AG09309 (cell line): ENCODE measurements at places on chromosomes 1 and 21.

DNA sequence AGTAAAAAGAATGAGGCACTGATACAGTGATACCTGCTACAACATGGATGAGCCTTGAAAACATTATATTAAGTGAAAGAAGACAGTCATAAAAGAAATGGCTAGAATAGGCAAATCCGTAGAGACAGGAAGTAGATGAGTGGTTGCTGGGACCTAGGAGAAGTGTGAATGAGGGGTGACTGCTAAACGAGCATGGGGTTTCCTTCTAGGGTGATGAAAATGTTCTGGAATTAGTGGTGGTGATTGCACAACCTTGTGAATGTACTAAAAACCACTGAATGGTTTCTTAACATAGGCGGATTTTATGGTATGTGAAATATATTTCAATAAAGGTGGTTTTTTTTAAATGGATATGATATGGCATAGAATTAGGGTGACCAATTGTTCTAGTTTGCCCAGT is 12.6 kb upstream of the SERINC2 start:
- DNase-seq: no peak

GRCh38 chr1:227317523-227318015 is 723 bp downstream of the CDC42BPA start:
- DNase-seq: no peak

DNA sequence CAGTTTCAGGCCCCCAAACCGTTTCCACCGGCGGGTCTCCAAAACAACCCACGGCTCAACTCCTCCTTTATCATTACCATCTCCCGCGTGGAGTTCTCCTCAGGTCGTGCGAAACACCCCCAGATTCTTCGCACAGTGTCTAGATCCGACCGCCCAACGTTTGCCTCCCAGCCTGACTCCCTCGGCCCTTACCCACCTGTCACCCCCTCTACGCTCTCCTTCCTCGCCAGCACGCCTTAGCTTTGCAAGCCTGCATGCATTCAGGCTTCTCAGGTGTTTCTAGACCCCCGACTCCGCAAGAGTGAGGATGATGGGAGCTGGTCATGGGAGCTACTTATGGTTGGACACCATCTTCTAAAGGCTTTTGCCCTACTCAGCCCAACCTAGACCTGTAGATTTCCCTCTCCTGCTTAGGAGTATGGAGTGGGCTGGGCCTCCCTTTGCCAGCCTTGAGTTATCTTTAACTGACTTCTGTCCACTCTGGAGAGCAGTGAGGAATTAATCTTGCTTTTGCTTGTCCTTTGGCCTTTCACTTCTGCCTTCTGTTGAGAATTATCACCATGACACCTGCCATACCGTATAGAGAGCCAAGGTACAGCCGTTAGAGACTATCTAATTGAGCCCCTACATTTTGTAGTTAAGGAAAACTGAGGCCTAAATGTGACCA is 865 bp downstream of the ATP5IF1 start:
- DNase-seq: no peak

- no peak for DNase-seq
Measured at GRCh38 chr1:155226188-155226909, 17.9 kb downstream of the MTX1 start.

DNA sequence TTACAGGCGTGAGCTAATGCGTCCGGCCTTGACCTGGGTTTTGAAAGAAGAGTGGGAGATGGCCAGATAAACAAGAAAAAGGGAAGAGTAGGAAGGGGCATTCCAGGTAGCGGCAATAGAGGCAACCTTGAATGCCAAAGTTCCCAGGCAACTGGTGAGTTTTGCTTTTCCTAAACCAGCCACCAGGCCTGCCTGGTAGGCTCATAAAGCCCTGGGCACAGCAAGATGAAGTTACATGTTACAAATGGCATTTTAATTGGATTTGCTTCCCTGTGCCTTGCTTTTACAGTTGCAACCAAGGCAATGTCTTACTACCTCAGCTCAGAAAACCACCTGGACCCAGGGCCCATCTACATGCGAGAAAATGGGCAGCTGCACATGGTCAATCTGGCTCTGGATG is 5.5 kb downstream of the LRRC42 start:
- no peak for DNase-seq

DNA sequence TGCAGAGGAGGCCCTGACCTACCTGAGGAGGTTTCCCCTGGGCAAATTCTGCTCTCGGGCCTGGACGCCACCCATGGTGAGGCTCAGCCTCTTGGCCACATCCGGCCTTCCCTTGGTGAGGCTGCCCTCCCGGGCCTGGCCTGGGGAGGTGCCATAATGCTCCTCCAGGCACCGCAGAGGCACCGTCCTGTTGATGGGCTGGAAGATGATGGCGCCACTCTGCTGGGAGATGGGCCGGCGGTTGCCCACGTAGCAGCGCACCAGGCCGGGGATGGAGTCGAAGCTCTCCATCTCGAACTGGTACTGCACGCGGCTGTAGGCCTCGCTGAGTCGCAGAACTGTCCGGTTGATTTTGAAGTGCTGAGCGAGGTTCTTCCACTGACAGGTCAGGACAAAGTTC is 92.7 kb downstream of the BCAR3 start:
- no peak for DNase-seq
